Body of pancreas (tissue), 4 donors: ENCODE measurements at places on chromosomes 13 and 19. TPM values are rescaled to one million over a fixed set of nuclear protein-coding genes. Genes with fewer than 3 reads are reported as not detected.

Gene ANGPTL8
- total RNA-seq, result not detected

Gene PNMA8B
- total RNA-seq, result 2.6 TPM

Gene CDX2
- 1.6 TPM for total RNA-seq

Gene SELENOV
- not detected for total RNA-seq

Gene DKKL1
- total RNA-seq, result not detected

Gene KLK3
- not detected for total RNA-seq

Gene PRSS57
- not detected for total RNA-seq

Gene JAK3
- 3.1 TPM for total RNA-seq

Gene FBN3
- total RNA-seq, result not detected

Gene RNF113B
- not detected for total RNA-seq

Gene IGFL3
- total RNA-seq, result not detected

GRCh38 chr19:9945319-9945966, 9.1 kb upstream of the OLFM2 start:
- peak; percentile 38 for DNase-seq

DNA sequence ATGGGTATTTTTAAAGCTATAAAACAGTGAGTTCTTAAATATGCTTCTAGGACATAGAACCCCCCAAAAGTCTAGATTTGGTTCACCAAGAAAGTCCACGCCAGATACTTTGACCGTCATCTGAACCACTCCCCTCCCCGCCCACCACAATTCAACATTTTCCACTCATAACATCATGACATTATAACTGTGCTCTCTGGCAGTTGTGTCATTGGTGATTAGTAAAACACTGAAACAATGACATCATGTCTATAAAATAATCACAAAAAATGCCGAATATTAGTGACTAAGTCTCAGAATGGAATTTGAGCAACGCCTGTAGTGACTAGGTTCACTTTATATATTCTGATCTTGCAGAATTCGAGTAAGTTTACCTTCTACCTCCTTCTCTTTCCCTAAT, 732.3 kb downstream of the FGF9 start:
- no peak for DNase-seq

DNA sequence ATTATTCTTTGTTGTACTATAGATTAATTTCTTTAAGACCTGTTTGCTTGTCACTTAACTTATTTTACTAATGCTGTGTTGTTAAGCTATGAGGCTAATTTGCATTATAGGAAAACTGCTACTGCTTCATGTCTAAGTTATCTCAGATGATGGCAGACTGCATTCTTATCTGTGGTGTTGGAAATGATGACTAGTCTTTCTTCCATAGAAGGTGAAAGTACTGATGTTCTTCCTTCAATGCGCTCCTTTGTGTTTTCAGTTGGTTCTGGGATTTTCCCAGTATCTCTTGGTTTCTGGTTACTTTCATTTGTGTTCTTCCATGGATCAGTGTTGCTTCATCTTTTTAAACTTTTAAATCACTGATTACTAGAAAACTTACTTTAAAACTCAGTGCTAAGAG, 46.9 kb downstream of the TPP2 start:
- no peak for DNase-seq

DNA sequence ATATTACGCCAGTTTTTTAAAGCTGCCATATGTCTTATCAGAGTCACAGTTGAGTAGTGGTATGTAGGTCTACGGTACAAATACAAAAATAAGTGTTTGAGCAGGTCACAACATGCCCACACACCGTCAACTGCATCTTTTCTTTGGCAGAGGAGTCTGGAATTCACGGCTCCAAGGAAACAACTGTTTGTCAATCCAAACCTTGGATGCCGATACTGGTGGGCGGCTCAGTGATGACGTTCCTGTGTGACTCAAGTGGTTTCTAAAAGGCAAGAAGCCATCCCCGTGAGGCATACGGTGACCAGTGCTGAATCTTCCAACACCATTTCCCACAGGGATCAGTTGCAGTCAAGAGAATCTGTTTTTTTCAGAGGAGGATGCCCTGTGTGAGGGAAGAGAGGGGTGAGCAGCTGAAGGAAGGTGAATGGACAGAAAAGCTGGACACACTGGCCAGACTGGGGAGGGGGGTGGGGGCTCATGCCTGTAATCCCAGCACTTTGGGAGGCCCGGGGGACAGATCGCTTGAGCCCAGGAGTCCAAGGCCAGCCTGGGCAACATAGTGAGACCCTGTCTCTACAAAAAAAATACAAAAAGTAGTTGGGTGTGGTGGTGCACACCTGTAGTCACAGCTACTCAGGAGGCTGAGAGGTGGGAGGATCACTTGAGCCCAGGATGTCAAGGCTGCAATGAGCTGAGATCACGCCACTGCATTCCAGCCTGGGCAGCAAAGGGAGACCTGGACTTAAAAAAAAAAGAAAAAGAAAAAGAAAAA, 22.8 kb upstream of the CEBPG start:
- peak; percentile 14 for DNase-seq

- no peak for DNase-seq
Observed at GRCh38 chr13:49110913-49111170, 109.3 kb upstream of the MLNR start.

- DNase-seq, result no peak
Observed at GRCh38 chr13:75656425-75656989, 20.4 kb downstream of the LMO7 start.

DNA sequence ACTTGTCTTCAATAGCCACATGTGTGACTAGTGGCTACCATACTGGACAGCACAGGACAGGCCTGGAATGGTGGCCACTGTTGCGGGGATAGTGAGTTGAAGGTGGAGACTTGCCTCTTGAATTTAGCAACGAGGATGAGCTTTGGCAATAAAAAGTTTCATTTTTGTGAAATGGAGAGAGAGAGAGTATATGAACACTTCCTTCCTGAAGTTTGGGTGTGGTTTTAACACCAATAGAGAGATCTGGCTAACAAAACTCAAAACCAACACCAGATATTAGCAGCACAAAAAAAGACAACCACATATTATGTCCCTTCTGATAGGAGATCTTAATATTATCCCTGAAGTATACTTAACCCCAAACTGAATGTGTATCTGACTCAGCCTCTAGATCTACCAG, 6.3 kb upstream of the LRFN3 start:
- no peak for DNase-seq

- no peak for DNase-seq
Observed at GRCh38 chr13:94978516-94978915, 266.2 kb upstream of the SOX21 start.

DNA sequence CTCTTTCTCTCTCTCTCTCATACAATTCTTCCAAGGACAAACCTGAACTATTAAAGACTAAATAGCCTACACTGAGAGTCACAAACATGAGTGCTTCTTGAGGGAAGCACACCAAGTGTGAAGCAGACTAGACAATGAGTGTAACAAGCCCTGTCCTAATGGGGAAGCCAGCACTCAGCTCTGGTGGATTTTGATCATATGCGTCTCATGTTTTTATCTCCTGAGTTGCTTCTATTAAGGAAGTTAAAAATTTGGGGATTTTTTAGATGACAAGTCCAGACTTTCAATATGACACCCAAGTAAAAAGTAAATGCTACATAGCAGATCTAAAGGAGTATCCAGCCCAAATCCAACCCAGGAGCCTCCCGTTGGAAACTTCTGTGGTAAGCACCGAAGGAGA, 437.8 kb downstream of the RFC3 start:
- DNase-seq, result no peak

- DNase-seq, result peak; percentile 69
Observed at GRCh38 chr13:114132419-114133121, at the start of gene RASA3. Gene RASA3 (minus strand): TSS chr13:114132623. CDS start chr13:114132489, 134 bp downstream.

DNA sequence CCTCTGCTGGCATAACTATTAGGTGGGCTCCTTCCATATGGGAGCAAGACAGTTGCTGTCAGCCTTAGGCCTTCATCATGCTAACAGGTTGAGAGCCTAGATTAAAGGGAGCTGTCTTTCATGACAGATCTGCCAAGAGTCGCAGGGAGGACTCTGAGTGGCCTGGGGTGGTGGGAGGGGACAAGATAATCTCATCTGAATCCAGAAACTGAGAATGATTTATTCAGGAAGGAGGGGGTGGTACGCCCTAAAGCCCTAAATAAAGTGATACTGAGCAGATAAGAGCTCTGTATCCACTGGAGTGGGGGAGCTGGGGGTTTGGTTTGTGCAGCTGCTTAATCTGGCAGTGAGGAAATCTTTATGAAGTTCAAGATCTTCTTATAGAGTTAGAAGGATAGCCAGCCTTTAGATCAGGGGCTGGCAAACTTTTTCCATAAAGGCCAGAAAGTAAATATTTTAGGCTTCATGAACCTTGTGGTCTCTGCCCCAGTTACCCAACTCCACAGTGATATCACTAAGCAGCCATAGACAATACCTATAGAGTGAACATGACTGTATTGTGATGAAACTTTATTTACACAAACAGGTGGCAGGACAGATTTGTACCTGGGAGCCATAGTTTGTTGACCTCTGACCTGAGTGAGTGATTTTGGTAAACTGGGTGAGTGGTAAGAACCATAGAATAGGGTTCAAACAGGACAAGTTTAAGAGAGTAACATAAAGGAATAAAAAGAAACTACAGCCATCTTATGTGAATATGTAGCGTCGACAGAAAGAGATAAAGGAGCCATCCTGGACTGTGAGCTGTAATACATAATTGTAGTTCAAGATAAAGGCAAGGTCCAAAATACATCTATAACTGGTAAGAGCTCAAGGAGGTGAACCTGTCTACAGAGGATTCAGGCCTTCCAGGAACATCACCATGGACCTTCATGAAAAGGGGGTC, 9.8 kb upstream of the STK24 start:
- DNase-seq, result no peak

DNA sequence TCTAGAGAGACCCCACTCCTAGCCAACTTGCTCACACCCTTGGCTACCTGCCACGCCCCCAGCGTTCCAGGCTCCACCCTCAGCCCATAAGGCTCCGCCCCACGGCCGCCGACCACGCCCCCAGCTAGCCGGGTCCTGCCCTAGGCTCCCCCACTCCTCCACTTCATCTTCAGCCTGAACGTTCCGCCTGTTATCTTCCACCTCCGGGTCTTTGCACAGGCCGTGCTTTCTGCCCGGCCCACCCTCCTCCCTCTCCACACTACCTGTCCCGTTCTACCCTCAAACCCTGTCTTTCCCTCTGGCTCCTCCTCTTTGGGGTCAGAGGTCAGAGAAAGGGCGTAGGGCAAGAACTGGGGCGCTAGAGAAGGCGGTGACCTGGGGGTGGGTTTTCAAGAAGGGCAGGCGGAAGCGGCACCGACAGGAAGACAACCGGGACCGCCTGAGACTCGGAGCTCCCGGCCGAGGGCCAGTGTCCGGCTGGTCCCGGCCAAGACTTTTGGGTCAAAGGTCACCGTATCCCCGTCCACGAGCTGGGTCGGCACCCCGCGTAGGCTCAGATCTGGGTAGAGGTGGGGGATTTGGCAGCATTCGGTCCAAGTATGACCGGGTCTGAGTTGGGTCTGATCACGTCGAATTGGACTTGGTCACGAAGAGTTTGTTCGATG, 2.2 kb downstream of the PDE4C start:
- peak; percentile 19 for DNase-seq

- no peak for DNase-seq
Observed at GRCh38 chr19:29855087-29855486, 43.3 kb downstream of the CCNE1 start.

GRCh38 chr13:49655906-49656305, 27.6 kb downstream of the ARL11 start:
- DNase-seq, result no peak
